ENCODE measurements at places on chromosomes 2 and 18.

DNA sequence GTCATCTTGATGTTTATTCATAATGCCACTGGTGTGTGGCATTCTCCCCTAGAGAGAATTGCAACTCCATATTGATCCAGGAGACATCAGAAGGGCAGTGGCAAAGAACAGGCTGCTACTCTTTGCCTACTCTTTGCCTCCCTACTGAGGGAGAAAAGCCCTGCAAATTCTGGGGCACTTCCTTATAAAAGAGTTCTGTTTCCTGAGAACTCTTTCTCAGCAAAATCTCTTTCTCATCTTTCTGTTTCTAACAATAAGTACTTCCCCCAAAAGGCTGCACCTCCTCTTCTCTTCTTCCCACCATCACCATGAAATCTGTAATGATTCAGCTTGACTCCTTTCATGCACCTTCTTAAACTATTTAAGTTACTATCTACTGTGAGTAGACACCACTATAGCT is 270.3 kb downstream of the MREG start:
- DNase-seq: no peak

DNA sequence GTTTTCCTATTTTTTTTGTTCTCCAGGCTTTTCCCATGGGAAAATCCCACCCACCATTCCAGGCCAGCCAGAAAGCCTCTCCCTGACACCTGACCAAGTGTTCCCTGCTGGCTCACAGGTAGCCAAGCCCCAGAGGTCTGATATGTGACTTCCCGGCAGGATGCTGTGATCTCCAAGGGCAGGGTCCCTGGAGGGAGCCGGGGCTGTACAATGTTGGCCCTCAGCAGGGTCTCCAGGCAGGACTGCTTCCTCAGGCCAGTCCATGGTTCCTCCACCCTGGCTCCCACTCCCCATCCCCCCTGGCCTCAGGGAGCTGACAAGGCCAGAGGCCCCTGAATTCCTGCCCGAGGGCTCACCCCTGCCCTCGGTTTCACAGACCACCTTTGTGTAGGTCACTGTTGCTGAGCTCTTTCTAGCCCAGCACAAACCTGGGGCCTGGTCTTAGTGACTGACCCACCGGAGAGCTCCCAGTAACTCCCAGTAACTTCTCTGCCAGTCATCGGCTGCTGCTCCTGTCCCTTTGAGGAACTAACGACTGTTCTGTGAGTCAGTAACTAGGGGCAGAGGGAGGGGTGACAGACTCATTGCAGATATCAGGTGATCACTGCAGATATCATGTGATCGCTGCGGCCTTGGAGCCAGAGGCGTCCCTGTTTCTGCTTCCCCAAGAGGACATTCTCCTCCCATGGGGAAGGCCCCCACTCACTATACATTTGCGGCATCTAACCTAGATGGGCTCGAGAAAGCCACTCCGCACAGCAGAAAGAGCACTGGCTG is 38.7 kb downstream of the SDC1 start:
- no peak for DNase-seq

DNA sequence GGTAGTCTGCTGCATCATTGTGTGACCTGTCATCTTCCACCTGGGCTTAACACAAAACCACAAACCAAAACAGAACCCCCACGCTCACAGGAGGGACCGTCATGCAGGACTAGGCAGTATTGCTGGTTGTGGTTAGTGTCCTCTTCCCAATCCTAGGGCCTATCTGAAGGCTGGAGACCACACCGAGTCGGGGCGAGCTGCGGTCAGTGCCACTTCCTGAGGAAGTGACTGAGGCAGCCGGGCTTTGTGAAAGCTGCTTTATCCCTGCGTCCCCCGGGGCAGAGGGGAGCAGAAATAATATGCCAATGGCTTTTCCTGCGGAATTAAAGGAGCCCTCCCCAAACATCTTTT is 22.9 kb downstream of the ZNF532 start:
- DNase-seq: no peak

DNA sequence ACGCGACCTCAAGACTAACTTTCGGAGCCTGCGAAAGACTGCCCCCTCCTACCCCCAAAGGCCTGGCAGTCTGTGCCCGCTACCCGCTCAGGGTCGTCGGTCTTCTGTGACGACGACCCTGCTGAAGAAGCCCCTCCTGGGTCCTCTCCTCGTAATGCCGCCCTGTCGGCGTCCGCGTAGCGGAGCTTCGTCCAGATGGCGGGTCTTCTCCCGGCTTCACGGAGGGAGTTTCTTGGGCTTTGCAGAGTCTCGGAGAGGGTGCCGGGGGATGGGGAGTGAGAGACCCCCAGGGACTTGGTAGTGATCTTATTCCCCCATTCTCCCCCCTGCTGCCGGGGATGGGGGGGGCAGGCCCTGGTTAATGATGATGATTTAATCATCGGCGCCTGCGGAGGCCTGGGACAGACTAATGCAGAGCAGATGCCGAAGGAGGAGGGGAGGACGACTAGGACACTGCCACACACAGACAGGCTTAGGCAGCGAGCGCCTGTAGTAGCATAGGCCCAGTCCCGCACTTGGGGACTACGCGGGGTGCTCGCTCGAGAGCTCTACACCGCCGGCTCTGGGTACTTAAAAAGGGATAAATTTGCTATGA is 528 bp upstream of the PCGF1 start:
- DNase-seq: no peak

- DNase-seq: peak; percentile 15
Observed at GRCh38 chr2:136527560-136527959, 237.8 kb upstream of the THSD7B start.

GRCh38 chr2:134181219-134181618 is 72.7 kb upstream of the MGAT5 start:
- peak; percentile 38 for DNase-seq

- peak; percentile 78 for DNase-seq
Observed at GRCh38 chr2:98560256-98560771, 48.0 kb downstream of the COA5 start.

DNA sequence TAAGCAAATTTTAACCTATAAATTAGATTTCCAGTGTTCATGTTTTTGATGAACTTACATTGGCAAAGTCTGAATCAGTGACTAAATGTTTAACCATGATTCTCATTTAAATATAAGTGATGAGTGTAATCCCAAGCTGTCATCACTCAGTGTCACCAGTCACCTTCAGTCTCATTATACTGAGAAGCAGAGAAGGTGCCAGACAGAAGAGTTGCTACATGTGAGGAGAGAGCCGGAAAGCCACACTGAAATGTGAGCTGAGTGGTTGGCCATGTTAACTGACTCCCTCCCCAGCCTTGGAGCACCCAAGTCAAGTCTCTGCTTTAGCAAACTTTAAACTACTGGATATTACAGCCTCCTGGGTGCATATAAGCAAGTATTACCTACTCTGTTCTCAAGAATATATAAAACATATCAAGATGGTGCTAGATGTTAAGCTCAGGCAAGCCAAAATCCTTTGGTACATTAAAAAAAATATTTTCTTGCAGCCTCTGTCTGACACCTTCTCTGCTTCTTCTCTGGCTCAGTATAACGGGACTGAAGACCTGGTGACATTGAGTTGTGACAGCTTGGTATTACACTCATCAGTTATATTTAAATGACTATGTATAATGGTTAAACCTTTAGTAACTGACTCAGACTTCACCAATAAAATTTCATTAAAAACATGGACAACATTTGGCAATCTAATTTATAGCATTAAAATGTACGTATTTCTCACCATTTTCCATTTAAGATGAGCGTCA is 75.8 kb upstream of the MAP3K20 start:
- DNase-seq: no peak

GRCh38 chr2:152560166-152560565 is 157.1 kb downstream of the PRPF40A start:
- no peak for DNase-seq

DNA sequence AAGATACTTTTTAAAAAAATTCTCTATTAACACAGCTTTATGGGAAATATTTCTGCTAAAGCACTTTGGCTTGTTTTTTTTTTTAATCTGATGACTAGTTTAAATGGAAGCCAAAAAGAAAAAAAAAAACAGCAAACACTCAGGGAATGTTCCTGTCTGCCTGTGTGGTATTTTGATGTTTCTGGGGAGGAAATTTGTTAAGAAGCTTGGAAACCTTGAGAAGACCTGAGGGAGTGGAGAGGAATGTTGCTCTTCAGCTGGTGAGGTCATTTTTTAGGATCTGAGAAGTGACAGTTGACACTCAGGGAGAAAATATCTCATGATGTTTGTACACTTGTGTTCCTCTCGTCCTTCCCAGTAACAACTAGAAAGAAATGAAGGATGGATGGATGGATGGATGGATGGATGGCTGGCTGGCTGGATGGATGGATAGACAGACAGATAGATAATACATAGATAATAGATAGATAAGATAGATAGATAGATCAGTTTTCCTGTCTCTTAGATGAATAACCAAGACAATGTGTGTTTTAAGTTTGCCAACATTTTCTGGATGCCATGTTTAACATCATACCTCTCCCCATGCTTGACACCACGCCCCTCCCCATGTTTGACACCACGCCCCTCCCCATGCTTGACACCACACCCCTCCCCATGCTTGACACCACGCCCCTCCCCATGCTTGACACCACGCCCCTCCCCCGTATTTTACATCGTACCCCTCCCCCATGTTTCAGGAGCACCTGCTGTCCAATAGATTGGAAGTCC is 84.8 kb downstream of the CTIF start:
- peak; percentile 25 for DNase-seq

DNA sequence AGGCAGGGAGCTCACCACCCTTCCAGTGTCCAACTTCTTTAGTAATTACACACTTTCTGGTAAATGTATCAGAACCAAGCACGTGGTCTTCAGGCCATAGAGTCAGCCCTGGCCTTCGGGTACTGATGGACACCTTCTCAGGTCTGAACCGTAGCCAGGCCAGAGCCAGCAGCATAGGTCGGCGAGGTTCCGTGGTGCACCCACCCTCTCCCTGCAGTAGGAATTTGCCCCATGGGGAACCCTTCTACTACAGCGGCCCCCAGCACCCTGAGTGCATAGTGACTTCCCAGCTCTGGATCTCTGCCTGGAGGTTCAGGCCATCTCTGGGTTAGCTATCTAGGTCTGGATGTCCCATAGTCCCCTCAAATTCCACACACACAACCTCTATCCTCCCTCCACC is 61.6 kb downstream of the EDAR start:
- no peak for DNase-seq

DNA sequence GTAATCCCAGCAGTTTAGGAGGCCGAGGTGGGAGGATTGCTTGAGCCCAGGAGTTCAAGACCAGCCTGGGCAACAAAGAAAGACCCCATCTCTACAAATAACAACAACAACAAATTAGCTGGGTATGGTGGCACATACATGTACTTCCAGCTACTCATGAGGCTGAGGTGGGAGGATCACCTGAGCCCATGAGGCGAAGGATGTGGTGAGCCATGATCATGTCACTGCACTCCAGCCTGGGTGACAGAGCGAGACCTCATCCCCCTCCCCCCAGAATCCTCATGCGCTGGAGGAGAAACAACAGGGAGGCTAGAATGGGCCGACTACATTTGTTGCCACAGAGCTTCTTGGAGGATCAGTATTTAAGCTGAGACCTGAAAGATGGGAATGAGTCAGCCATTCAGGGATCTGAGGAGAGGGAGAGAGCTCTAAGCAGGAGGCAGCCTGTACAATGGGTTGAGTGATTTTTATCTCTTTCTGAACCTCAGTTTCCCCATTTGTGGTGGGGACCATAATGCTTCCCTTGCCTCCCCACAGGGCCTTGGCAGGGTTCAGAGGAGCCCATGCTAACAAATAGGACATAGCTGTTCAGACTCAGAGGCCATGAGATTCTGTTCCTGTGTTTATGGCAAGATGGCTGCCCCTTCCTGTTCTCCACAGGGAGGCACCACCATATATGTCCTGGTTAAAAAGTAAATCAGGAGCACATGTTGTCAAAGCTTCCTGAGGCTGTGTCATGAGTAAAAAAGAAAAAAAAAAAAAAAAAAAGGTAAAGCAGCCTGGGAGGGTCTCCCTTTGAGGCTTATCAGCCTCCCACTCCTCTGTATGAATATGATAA is 131.4 kb upstream of the HAAO start:
- no peak for DNase-seq

DNA sequence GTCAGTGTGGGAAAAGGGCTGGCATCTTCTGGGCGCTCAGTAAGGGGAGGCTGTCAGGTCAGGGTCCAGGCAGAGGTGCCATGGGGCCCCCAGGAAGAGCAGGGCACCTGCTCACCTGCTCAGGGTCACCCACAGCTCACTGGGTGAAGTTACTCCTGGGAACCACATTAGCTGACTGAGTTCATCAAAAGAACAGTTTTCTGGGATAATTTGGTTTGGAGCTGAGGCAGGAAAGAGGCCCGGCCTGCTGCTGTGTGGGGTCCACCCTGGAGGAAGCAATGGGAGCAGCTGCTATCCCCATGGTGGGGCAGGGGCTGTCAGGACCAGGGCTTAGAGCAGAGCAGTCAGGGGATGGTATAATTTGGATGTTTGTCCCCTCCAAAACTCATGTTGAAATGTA is 97.2 kb upstream of the GPC1 start:
- DNase-seq: no peak

DNA sequence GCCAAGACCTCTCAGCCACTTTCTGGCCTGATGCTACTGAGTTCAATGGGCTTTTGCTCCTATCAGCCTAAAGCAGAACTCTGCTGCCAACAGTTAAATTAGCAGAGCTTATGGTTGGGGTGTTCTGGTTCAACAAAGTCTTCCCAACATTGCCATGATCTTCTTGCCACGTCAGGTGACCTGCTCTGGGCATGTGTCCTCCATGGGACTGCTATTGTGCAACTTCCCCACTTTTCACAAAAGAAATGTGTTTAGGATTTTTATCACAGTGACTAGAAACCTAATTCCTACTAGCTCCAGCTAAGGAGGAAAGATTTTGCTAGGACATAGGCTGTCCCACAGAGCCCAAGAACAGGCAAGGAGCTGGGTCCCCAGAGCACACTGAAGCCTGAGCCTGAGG is 56.4 kb downstream of the ALK start:
- no peak for DNase-seq

DNA sequence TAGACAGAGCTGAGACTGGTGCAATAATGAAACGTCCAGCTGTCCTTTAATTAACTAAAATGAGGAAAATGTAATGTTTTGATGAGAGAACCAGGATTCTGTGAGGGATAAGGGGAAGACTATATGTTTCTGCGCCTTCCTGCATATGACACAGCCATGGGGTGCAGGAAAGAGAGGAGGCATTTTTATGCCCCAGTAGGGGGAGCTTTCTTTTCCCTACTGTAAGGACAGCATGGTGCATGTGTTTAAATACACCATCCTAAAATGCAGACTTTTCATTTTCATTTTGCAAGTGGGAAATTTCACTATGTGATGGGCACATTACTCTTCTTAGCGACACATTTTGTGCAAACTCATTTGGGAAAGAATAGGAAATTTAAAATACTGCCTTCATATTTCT is 446.1 kb downstream of the ARHGAP15 start:
- DNase-seq: no peak

DNA sequence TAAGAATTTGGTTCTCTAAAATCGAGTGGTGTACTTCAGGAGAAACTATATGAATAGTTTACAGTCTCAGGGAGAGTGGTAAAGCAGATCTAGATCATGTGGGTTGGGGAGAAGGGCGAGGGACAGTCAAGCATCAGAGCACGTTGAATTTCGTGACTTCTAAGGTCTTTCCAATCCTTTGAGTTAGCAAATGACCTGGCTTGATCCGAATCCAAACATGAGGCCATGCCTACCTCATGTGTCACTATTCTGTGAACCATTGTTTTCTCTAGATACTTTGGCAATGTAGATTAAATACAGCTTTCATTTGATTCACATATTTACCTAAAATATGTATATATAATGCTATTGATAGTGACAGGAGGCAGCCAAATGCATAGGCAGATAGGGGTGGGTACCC is 674.9 kb downstream of the NYAP2 start:
- DNase-seq: no peak

Data from RWPE1 (cell line).